Stimulated activated naive CD8-positive, alpha-beta T cell treated with anti-CD3 and anti-CD28 coated beads, Interleukin-15, Interleukin-2, amounts not matched to agents 100 U/mL and 50 U/mL, for 24 hours (primary cell): ENCODE measurements at places on chromosomes 5 and 9.
A peak's percentile ranks its signal among the peaks of the same experiment; 100 is the strongest.

DNA sequence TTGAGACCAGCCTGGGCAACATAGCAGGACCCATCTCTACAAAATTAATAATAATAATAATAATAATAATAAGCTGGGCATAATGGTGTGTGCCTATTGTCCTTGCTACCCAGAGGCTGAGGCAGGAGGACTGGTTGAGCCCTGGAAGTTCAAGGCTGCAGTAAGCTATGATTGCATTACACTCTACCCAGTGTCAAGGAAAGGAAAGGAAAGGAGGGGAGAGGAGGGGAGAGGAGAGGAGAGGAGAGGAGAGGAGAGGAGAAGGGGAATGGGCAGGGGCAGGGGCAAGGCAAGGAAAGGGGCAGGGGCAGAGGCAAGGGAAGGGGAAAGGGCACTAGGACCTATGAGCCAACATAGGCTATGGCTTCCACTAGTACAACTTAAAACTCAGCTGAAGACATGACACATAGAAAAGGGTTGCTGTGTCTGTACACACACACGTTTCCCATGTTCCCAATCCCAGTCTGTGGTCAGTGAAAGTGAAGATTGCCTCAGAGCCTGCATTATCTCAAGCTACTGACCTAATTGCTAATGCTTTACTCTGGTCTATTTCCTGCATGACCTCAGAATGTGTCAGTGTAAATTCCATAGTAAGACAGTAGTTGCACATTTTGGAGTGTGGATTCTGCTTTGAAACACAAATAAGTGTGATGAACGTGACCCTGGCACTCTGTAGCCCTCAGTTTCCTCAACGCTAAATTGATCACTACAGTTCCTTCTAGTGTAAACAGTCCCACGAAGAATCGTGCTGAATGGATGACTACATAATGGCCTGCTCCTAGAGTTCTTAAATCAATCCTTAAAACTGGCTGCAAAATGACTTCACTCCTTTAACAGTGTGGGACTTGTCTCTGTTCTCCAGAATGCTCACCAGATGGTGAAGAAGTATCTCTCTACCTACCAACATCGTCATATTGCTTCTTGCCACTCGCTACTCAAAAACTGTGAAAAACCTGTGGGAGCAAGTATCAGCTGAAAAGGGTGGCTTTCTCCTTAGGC lies 497.0 kb downstream of the RAB3C start:
- no peak for DNase-seq

- no peak for DNase-seq
Measured at GRCh38 chr9:105296445-105296844, 52.0 kb downstream of the SLC44A1 start.

GRCh38 chr5:168364750-168365550 lies 73.5 kb downstream of the WWC1 start:
- no peak for DNase-seq

DNA sequence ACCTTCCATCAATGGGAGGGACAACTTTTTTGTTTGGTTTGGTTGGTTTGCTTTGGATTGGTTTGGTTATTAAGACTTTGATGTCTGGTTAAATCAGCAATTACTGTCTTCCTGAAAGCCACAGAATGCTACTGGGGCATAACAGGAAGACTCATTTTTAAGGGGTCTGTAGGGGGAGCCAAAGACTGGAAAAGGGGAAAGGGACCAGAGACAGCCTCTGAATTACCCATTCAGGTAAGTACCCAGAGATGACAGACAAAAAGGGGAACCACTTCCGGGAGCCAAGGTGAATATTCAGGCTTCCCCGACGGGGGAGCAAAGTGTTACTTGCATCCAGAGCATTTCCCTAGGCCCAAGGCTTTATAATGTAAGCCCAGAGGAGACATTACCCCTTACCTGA lies 4.6 kb upstream of the FEM1C start:
- DNase-seq: peak; percentile 23

GRCh38 chr9:113808391-113809358 lies 67.4 kb upstream of the ZNF618 start:
- no peak for DNase-seq

- no peak for DNase-seq
Measured at GRCh38 chr9:69593756-69594155, 78.4 kb downstream of the APBA1 start.

- DNase-seq: peak; percentile 70
Measured at GRCh38 chr5:53481887-53482716, 1.7 kb downstream of the FST start.
